ENCODE measurements at places on chromosomes 2 and 18. TPM values are rescaled to one million over a fixed set of nuclear protein-coding genes. Genes with fewer than 3 reads are reported as not detected.

UGT1A8 gene
- not detected for total RNA-seq

GKN2 gene
- not detected for total RNA-seq

DSEL gene
- 0.05 TPM for total RNA-seq

ZNF804A gene
- total RNA-seq = not detected

SNORC gene
- 1.4 TPM for total RNA-seq

C2orf66 gene
- total RNA-seq = not detected

EVA1A gene
- not detected for total RNA-seq

COQ10B gene
- total RNA-seq = 25.9 TPM

SPHKAP gene
- not detected for total RNA-seq

DTNA gene
- total RNA-seq = not detected

PID1 gene
- total RNA-seq = not detected

MFSD2B gene
- not detected for total RNA-seq

GRB14 gene
- total RNA-seq = not detected

CEBPZ gene
- total RNA-seq = 73.3 TPM

All from activated CD8-positive, alpha-beta memory T cell treated with anti-CD3 and anti-CD28 coated beads, Interleukin-2, amount 10 ng/mL, durations not matched to agents 7 days and 5 days (primary cell).